ENCODE measurements at places on chromosomes 12 and 14. TPM values are rescaled to one million over a fixed set of nuclear protein-coding genes. Genes with fewer than 3 reads are reported as not detected.

DNA sequence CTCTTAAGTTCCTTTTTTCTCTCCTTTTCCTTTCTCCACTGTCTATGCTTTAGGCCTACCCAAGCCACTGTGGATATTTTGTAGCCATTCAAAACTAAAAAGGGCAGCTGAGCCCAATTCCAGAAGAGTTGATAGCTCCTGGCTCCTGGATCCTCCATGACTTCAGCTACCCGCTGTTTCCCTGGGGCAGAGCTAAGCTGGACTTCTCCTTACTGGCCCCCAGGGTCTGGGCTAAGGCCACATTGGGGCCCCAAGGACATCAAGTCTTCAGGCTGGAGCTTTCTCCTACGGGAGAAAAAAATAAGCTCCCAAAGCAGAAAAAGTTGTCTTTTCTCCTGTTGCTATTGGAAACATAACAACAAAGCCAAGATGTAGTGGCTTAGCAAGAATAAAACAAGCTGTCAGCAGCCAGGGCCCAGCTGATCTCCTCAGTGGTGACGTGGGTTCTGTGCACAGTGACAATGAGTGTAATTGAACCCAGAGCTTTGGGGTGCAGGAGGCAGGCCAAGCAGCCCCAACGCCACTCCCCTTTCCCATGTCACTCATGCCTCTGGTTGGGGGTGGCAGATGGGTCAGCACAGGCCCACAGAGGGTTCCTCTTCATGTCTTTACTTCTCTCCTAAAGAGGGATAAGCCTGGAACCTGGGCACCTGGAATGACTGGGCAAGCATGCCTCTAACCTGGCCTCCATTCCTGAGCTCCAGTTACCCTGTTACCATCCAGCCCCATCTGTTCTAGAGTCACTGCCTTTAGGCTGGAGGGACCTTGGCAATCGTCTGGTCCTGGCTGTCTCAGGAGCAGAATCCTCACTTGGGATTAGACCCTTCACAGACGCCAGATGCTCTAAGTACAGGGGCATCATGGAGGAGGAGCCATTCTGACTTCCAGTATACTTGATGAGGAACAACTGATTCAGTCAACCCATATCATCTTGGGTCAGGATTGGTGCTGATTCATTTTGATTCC, 171.2 kb downstream of the ZFP36L1 start:
- peak; percentile 75 for DNase-seq

GRCh38 chr14:22987291-22987690, 4.9 kb upstream of the AJUBA start:
- no peak for DNase-seq

DNA sequence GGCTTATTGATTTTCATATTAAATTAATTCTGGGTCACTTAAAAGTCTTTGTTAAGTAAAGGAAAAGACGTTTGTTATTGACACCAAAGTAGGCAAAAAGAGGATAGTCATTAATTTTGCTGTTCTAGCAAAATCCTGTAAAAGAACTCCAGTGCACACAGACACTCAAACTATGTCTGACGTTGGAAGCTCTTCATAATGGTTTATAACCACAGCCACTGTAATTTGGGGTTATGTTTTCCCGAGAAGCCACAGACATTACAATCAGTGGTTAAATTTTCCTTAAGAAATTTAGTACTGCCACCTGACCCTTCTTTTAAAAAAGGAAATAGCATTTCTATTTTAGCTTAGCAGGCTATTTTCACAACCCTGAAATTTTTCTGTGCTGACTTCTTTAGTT, 267.5 kb downstream of the CCDC91 start:
- peak; percentile 17 for DNase-seq

DNA sequence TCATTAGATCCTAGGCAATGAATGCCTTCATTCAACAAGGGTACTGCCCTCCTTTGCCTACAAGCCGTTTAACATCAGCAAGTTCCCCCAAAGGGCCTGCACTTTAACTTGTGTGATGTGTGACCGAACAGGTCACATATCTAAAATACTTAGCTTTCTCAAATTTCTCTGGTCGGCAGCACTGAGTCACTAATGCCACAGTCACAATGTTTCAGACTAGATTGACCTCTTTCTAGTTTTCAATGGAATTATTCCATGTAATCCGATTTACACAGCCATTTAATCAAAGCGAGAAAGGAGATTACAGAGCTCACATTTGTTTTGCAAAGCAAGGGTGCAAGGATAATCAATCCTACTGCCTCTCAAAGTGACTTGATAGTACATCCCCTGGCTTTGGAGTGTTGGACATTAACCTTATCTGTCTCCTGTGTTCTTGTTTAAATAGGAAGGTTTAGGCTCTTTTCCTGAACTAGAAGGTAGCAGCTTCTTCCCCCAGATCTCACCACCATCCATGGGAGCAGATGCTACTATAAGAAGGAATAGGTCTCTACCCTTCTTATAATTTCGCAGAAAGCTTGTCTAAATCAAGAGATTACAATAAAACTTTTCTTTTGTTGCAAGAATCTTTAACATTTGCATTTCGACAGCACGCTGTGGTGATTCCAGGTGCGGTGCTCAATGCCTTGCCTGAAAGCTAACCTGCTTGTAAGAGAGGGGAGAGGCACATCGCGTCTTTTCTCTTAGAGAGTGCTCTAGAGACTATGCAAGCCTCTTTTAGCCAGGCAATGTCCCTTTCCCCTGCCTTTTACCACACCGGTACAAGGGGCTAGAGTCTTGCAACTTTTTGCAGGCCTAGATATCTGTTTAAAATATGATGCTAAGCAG, 1.8 kb downstream of the KITLG start:
- DNase-seq, result no peak

- peak; percentile 4 for DNase-seq
These were observed 18.6 kb upstream of the GALNT8 start for GRCh38 chr12:4701395-4702190.

DNA sequence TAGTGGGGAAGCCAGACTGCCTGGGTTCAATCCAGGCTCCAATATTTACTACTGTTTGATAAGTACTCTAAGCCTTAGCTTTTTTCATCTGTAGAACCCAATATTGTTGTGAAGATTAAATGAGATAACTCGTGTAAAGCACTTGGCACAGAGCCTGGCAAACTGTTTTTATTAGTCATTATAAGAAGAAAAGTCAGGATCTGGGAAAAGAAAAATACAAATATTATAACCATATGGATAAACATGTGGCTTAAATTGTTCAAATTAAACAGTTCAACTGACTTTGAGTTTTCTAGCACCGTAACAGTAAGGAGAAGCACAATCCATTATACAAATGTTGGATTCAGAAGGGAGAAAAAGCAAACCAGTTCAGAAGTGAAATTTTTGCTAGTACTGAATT, 22.0 kb upstream of the CDK17 start:
- DNase-seq, result peak; percentile 38

- DNase-seq, result no peak
These were observed 68.9 kb downstream of the MOK start for GRCh38 chr14:102236026-102236425.

The DNAH10 gene
- 0.72 TPM for total RNA-seq

The YLPM1 gene
- 51.5 TPM for total RNA-seq

The KRT3 gene
- not detected for total RNA-seq

The TAC3 gene
- total RNA-seq, result 6.5 TPM

The LHX5 gene
- total RNA-seq, result not detected

The MMP17 gene
- total RNA-seq, result not detected

Data from umbilical cord (tissue), 2 donors.